ENCODE measurements at places on chromosomes 4 and X.

GRCh38 chr4:23373261-23373660 is 516.6 kb downstream of the PPARGC1A start:
- DNase-seq = peak; percentile 15

- DNase-seq = peak; percentile 69
These were observed 61.2 kb upstream of the RAI2 start for GRCh38 chrX:17922303-17922702.

DNA sequence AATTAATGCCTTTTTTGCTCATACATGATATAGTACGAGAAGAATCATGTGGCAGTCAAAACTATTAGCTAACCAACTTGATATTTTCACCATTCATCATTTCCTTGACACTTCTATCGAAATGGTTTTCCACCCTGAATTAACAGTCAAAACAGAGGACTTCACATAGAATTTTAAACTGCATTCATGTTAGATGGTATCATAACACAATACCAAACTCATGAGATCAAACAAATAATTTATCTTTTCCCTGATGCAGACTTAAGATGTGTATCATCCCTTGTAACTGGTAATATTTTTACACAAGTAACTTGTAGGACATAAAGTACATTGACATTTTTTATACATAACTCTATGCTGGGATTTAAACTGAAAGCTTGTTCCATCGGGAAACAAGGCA is 18.2 kb upstream of the ANTXR2 start:
- no peak for DNase-seq

DNA sequence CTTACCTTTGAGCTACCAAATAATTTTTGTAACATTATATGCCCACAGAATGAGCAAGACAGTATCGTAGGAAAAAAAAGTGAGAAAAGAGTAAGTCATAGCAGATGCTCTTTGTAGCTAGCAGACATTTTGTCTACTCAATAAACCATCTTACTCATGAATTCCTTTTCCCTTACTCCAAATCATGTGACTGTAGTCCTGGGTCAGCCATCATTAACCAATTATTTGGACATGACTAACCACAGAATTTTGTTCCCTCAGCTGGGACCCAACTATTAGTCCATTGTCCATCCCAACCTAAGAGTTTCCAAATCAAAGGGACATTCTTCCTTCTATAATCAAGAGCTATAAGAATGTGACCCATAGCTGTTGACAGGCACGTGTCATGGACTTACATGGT is 11.4 kb downstream of the UBE2D3 start:
- DNase-seq = no peak

DNA sequence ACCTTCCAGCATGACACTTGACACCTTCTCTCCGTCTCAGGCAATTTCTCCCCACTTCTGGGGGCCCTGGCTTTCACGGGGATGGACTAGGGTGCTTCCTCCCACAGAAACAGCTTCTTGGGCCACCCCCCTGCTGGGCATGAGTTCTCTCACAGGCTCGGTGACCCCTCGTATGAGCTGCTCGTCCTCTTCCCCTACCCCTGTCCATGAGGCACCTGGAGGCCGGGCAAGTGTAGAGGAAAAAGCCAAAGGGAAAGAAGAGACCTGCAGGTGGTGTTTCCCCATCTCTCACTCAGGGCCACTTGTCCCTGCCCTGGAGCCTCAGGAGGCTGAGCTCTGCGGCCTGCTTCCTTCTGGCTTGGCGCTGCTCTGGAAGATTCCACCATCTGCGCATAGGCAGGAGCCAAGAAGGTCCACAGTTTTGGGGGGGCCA is 1.9 kb upstream of the RGS12 start:
- no peak for DNase-seq

DNA sequence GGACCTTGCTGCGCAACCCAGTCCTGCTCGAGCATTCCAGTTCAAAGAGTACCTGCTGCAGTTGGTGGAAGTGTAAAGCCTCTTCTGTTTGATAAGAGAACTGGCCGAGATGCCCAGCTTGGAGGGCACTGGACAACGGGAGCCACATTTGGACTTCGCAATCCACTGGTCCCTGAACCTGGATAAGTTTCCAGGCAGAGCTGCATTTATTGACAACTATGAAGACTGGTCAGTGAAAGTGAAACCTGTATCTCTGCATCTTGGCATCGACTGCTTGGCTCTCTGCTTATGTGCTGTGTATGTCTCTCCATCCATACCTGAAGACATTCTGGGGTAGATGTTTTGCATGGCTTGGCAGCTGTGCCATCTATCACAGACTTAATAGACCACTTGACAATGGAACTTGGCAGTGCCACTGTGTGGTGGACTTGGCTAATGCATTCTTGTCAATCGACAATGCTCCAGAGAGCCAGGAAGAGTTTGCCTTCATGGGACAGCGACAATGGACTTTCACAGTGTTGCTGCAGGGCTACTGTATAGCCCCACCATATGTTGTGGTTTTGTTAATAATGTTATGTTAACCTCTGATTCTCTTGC is 43.5 kb upstream of the ZBTB33 start:
- DNase-seq = peak; percentile 4

- peak; percentile 28 for DNase-seq
These were observed 64.9 kb downstream of the HMGB2 start for GRCh38 chr4:173269280-173269679.

GRCh38 chr4:42816880-42817400 is 75.6 kb upstream of the GRXCR1 start:
- no peak for DNase-seq

DNA sequence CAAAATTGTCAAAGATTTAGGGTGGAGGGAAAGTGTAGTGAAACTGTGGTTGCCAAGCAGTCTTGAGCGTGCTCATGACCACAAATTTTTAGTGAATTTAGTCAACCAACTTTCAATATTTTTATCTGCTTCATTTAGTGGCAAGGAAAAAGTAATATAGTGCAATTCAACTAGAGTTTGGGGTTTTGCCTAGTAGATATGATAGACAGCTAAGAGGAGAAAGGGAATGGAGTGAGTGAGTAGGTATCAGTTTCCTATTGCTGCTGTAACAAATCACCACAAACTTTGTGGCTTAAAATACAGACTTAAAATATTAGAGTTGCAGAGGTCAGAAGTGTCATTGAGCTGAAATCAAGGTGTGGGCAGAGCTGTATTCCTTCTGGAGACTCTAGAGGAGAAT is 3.7 kb upstream of the CT47C1 start:
- DNase-seq = no peak

- DNase-seq = no peak
These were observed 1.4 kb downstream of the JADE3 start for GRCh38 chrX:46913667-46914066.

GRCh38 chr4:31647786-31648185 is 927.6 kb downstream of the PCDH7 start:
- DNase-seq = no peak

DNA sequence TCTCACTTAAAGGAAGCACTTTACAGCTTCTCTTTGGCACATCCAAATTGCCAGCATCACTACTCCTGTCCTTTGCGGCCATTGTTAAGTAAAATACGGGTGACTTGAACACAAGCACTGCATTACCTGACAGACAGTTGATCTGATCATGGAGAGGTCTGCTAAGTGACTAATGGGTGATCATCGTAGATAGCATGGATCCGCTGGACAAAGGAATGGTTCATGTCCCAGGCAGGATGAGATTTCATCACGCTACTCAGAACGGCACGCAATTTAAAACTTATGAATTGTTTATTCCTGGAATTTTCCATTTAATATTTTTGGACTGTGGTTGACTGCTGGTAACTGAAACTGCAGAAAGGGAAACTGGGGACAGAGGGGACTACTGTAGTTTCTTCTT is 94.1 kb downstream of the NEUROG2 start:
- no peak for DNase-seq

DNA sequence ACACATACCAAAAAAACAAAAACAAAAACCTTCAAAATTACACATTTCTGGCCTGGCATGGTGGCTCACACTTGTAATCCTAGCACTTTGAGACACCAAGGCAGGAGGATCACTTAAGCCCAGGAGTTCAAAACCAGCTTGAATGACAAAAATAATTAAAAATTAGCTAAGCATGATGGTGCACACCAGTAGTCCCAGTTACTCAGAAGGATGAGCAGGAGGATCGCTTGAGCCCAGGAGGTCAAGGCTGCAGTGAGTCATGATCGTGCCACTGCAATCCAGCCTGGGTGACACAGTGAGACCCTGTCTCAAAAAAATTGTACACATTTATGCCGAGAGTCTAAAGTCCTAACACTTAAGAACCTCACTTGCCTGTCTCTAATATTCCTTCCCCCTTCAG is 18.3 kb downstream of the SLC39A8 start:
- DNase-seq = no peak

GRCh38 chrX:141314441-141314840 is 72.1 kb upstream of the SPANXC start:
- no peak for DNase-seq

DNA sequence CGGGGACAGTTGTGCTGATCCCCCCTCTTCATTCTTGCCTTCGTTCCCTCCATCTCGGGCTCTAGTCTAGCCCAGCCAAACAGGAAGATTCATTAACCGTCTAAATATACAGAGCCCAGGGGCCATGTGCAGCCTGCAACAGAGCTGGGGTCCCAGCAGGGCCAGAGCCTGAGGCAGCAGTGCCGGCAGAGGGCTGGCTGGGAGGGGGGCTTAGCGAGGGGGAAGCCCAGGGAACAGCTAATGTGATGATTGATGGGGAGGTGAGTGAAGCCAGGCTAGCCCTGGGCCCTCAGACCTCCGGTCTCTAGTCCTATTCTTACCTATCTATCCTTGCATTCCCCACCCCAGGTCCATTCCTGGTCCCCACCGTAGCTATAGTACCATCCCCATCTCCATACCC is 22.3 kb downstream of the EFNB1 start:
- no peak for DNase-seq

DNA sequence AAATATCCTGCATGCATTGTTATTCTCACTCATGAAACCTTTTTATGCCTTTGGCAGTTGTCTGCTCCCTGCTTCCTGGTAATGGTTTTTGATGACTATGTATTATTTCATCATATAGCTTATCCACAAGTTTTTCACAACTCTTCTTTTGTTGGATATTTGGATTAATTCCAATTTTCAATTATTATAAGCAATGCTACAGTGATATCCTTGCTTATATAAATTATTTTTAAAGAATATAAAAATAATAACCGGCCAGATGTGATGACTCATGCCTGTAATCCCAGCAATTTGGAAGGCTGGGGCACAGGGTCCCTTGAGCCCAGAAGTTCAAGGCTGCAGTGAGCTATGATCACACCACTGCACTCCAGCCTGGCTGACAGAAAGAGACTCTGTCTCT is 47.0 kb downstream of the ASIC5 start:
- no peak for DNase-seq

DNA sequence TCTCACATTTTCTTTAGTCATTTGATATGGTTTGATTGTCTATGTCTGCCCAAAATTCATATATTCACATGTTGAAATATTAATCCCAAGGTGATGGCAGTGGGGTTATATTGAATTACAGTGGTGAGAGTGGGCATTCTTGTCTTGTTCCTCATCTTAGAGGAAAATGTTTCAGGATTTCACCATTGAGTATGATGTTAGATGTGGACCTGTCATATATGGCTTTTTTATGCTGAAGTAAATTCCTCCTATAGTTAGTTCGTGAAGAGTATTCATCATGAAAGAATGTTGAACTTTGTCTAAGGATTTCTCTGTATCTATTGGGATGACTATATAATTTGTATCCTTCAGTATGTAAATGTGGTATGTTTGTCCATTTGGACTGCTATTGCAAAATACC is 512.3 kb upstream of the EPHA5 start:
- no peak for DNase-seq

- DNase-seq = no peak
These were observed 115.9 kb downstream of the CPZ start for GRCh38 chr4:8708401-8709021.

GRCh38 chr4:48898733-48899431 is 7.7 kb downstream of the OCIAD2 start:
- DNase-seq = no peak

GRCh38 chrX:118177708-118178107 is 61.1 kb upstream of the KLHL13 start:
- no peak for DNase-seq

GRCh38 chrX:26557691-26558321 is 341.8 kb downstream of the MAGEB5 start:
- no peak for DNase-seq

GRCh38 chr4:88447371-88448095 is 9.4 kb upstream of the HERC5 start:
- no peak for DNase-seq

GRCh38 chr4:7962609-7963508 is 23.2 kb upstream of the AFAP1 start:
- no peak for DNase-seq

DNA sequence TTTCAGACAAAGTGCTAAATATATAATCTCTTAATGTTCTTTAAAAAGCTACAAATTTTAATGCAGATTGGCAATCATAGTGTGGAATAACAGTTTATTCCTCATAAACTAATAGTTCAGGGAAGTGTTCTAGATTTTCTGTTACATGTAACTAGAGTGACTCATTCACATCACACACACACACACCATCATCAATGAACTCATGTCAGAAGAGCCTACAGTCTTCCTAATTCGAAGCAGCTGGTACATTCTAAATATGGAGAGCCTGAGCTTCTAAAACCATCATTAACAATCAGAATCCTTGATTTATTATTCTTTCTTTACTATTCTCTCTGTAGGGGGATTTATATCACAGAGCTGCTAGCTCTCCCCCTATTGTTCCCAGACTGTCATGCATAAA is 49.6 kb downstream of the DKK2 start:
- no peak for DNase-seq

DNA sequence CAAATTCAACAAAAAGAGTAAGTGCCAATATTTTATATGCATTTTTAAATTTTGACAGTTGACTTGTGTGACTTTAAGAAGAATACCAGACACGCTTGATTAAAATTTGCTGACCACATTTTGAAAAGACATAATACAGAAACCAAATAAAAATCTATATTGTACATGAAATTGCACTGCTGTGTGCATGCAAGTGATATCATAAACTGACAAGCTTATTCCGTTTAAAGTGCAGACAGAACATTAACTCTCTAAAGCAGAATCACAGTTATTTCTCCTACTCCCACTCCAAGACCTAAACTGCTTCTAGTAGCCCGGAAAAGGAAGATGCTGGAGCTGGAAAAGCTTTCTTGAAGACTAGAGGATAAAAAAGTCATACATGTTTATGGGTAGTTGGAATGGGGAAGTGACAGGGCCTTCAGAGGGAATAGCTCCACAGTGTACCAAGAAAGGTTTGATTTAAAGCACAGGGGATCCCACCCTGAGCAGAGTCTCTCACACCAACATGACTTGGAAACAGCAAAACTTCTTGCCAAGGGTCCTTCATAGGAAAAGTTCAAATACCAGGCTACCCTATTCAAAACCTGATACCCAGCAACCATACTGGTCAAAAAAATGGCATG is 34.1 kb upstream of the NAF1 start:
- no peak for DNase-seq

DNA sequence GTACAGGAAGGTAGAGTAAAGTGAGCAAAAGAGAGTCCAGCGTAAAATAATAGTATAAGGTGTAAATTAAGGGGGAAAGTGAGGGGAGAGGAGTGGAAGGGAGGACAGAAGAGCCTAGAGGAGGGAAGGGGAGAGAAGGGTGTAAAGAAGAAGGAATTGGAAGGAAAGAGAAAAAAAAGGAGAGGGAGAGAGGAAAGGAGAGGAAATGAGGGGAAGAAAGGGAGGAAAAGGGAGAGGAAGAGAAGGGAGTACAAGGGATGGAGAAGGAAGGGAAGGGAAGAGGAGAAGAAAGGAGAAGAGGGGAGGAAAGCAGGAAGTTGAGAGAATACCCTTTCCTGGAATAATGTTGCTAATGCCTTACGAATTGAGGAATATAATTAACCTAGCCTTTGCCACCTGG is 3.3 kb upstream of the FAT4 start:
- DNase-seq = no peak

Data from NCI-H345 (cell line).